Hematopoietic multipotent progenitor cell treated with erythropoietin and hydrocortisone succinate and interleukin-3 and kit ligand, for 8 days (in vitro differentiated cells): ENCODE measurements at places on chromosomes 1 and 21.

DNA sequence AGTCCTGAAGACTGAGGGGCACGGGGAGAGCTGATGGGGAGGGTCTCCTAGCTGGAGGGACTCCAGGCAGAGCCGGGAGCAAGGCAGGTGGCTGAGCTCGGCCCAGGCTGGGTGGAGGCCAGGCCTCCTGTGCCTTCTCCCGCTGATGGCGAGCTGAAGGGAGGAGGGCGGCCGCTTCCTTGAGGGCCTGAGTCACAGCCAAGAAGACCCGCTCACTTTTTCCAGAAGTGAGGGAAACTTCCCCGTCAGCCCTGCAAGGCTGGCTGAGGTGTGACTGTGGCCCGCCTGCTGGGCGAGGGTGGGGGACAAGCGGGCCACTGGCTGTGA is 1.7 kb upstream of the VWA1 start:
- DNase-seq: no peak

DNA sequence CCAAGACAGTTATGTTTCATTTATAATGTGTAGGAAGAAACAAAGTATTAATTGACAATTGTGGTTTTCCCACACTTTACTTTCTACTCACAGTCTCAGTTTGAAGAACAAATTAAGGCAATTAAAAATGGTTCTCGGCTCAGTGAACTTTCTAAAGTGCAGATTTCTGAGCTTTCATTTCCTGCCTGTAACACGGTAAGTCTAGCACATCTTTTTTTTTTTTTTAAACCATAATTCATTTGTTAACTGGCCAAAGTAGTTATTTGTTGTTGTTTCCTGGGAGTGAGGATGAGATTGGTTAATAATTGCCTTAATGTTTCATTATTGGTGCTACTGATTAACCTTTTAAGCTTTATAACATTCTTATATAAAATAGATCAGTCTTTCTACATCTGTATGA is 75.1 kb downstream of the VPS26C start:
- DNase-seq: no peak

GRCh38 chr1:222283147-222283768 is 264.6 kb downstream of the HHIPL2 start:
- no peak for DNase-seq

DNA sequence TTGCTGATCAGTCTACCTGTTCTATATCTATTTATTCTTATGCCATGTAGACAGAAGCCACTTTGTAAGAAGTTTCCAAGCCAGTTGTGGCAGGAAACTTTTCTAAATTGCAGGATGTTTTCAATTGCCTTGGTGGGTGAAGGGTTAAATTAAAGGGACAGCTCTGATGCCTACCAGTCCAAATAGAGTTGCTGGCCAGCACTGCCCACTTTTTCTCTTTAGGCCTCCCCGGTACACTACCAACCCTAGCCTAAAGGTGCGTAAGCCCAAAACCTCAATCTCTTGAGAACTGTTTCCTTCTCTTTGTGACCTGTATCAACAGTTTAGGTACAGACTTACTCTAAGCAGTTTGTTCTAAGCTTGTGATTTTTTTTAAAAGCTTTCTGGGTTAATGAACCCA is 15.5 kb downstream of the SUSD4 start:
- DNase-seq: no peak

DNA sequence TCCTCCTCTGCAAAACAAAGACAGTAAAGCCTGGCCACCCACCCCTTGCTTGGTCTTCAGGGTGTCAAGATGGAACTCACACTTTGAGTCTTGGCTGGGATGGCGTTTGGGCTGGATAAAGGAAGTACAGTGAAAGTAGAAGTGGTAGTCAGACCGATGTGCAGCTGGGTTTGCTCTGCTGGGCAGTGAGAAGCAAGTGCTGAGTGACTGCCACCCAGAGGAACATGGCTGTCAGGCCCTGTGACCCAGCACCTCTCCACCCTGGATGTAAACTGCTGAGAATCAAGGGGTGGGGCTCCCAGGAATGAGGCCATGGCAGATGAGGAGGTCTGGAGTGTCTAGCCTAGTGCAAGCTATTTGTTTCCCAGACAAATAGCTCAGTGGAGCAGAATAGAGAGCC is 51.2 kb downstream of the POFUT2 start:
- peak; percentile 47 for DNase-seq

GRCh38 chr1:28428990-28429520 is 59.5 kb downstream of the PHACTR4 start:
- no peak for DNase-seq

GRCh38 chr1:205577874-205578658 is 53.7 kb downstream of the ELK4 start:
- no peak for DNase-seq

DNA sequence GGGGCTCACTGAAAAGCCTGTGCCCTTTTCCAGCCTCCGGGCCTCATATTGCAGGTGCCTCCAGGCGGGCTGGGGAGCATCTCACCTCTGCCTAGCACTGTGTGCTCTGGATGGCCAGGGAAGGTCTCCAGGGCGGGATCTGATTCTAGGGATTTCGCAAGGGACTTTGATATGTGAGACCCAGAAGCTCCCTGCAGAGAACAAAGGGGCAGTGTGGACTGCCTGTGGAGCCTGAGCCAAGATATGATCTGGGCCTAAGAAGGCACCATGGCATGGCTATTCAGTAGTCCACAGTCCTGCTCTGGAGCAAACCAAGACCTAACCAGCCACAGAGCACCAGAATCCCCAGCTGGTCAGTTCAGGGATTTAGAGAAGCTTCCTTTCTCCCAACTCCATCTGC is 157.2 kb downstream of the ST6GALNAC5 start:
- no peak for DNase-seq

GRCh38 chr1:225737161-225737560 is 40.5 kb upstream of the SRP9 start:
- no peak for DNase-seq

DNA sequence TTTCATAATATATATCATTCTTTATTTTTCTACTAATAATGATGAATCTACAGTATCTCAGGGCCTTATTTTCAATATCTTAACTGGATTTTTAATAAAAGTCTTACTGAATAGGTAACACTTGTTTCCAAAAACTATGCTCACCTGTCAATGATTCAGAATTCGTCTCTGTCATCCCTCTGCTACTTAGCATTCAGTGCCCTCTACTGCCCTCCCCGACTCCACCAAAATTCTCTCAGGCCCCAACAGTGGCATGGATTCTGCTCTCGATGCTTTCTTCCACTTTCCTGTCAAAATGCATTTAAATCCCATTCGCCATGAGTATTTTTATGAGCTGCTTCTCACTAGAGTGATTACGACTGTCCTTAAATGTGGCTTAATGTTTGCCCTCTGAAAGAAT is 10.5 kb upstream of the BACH1 start:
- no peak for DNase-seq

GRCh38 chr21:37695111-37695510 is 221.1 kb downstream of the KCNJ6 start:
- no peak for DNase-seq

DNA sequence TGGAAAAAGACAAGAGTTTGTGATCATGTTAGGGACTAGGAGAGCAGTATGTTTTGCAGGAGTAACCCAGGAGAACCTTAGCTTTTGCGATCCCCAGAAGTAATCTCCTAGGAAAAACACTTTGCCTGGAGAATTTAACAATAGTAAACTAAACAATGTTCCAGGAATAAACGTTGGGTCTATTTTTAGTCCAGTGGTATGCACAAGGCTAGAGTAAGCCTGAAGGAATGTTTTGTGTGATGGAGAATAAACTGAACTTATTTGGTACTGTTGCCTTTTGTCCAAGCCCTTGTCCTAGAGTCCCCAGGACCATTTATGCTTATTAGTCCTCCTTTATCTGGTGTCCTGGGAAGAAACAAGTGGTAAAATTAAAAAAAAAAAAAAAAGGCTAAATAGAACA is 28.7 kb upstream of the RGS5 start:
- DNase-seq: no peak

- DNase-seq: no peak
These were observed 20.7 kb downstream of the IGSF21 start for GRCh38 chr1:18128298-18128697.

DNA sequence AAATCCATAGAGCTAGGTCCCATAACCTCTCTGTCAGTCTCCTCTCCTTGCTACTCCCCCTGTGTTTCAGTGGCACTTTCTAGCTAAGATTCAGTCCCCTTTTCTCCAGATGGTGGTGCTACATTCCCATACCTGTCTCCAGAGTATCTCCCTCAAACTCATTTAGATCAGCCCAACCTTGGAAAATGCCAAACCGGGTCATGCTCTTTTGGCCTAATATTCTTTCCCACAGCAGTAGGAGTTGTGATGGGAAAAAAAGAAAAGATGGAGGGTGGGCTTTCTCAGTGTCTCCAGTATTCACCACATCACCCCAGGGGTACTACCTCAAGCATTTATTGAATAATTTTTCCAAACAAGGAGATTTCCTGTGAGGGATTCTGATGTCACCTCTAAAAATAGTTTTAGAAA is 3.2 kb upstream of the RXFP4 start:
- DNase-seq: peak; percentile 81

- no peak for DNase-seq
These were observed 16.5 kb upstream of the RIMKLA start for GRCh38 chr1:42364089-42364488.

DNA sequence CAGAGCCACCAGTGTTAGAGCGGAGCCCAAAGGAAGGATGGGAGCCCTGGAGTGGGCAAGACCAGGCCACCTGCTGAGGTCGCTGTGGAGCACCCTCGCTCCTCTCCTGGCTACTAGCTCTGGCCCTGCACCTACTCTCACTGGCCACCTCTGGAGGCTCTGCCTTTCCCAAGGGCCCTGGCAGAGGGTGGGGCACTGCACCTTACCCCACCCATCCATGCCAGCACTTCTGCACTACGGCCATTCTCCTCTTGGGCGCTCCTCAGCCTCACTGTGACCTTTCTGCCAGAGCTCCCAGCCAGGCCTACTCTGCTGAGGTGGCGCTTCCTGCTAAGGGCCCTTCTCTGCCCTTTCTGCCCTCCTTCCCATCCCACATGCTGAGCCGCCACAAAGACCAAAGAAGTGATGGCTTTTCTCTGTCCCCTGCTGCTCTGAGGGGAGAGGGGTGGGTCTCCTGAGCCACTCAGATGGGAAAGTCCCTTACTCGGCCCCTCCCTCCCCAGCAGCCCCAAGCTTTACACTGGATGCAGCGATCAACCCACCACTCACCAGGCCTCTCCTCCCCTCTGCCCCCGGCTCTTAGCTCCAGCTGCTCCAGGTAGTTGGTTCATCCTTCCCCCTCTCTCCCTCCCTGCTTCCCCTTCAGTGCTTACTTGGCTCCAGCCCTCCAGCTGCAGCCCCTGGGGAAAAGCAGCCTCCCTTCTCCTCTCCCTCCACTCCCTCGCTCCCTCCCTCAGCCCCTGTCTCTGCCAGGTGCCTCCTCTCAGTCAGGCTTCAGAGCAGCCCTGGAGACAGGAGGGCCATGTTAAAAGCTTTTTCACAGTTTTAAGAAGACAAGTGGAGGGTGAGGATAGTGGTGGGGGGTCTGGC is 14.8 kb upstream of the TMEM222 start:
- DNase-seq: no peak

DNA sequence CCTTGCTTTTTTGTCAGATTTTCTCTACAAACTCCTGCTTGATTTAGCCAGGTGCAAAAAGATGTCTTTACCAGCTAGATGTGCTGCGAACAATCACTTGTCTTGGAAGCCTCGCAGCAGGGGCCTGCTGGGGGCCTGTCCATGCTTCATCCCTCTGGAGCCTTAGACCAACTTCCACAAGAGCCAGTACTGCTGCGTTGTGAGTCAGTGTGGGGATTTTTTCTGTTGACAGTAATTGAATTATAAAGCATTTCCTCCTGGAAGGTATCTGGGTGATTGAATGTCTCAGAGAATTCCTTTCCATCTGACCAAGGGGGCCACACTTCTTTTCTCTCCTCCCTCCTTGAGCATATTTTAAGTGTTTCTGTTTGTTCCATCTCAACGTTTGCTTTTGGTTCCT is 40.4 kb upstream of the LDLRAP1 start:
- DNase-seq: no peak

DNA sequence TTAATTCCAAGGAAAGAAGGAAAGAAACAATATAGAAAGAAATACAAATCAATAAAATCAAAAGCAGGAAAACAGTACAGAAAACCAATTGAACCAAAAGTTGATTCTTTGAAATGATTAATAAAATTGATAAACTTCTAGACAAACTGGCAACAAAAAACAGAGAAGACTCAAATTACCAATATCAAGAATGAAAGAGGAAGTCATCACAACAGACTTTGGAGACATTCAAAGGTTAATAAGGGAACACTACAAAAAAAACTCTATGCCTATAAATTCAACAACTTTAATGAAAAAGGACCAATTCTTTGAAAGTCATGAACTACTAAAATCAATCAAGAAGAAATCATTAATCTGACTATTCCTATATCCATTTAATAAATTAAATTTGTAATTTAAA is 329.3 kb upstream of the NR5A2 start:
- no peak for DNase-seq

- DNase-seq: no peak
These were observed 96.1 kb upstream of the KCNA3 start for GRCh38 chr1:110770832-110771231.

GRCh38 chr1:22112554-22112953 is 30.3 kb downstream of the WNT4 start:
- DNase-seq: no peak

DNA sequence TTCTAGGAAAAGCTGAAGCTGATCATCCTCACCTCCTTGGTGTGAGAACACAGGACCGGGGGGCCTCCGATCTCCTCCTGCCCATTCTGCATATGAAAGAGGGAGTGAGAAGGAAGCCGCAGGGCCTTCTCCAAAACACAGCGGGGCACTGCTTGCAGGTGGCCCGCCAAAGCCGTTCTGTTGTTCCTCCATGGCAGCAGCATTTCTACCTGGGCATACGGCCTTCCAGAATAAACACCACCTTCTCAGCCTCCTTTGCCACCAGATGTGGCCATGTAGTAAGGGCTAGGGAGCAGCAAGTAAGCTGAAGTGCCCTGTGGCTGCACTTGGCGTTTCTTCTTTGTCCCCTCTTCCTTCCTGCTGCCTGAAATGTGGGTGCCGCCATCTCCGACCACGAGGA is 214.9 kb downstream of the TOMM20 start:
- no peak for DNase-seq

GRCh38 chr1:7590426-7590790 is 180.7 kb upstream of the VAMP3 start:
- DNase-seq: no peak

- peak; percentile 56 for DNase-seq
These were observed 104.5 kb upstream of the FMN2 start for GRCh38 chr1:239987103-239987745.

DNA sequence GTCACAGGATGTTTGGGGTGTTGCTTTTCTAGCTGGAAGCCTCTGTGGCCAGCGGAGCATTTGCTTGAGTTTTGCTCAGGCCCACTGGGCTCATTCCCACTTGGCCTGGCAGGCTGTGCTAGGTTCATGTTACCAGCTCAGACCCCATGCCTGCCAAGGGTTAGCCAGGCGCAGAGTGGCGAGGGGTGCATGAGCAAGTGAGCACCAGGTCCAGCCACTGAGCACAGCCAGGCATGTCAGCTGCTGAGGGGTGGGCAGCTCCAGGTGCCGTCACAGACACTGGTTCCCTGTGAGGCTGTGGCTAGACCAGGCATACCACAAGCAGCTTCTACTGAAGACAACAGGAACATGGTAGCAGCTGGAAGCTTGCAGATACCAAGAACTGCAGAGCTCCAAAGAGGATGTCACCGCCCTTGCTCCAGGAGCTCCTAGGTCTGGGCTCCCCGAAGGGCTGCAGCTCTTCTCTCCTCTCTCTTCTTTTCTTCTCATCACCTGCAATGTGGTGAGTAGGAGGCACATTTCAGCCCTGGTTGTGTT is 52.0 kb upstream of the CYYR1 start:
- DNase-seq: no peak

GRCh38 chr1:99500541-99500940 is 145.4 kb upstream of the PALMD start:
- no peak for DNase-seq
